RWPE1 (cell line): ENCODE measurements at places on chromosomes 3 and 15.
A peak's percentile ranks its signal among the peaks of the same experiment; 100 is the strongest.

DNA sequence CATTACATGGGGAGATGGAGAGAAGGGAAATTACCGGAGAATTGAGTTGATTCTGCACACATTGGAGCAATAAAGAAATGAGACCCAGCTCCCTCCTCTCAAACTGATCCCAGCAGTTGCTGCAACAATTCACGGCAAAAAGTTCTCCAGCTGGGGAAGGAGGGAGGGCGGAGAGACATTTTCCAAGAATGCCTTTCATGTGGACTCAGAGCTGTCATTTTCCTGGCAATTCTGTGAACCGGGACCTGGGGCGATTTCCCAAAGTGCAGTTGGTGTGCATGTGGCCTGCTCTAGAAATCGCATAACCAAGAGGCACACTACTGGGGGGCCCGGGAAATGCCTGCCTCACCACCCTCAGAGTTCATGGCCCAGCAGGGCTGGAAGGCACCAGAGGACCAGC lies 48.7 kb upstream of the IREB2 start:
- DNase-seq = no peak

DNA sequence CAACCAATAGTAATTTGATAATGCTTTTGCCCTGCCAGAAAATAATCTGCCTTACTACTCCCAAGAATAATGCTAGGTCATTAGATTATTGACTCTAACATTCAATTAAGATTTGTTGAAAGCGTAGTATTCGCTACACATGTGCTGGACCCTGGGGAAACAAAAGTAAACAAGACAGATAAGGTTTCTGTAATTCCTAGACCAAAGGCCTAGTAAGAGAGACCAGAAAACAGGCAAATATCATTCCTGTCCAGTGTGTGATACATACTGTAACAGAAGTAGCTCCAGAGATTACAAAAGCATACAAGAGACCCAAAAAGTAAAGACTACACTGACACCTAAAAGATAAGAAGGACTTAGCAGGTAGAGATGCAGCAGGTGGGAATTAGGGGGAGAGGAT lies 60.8 kb downstream of the PLOD2 start:
- DNase-seq = no peak

- DNase-seq = no peak
Measured at GRCh38 chr3:142046320-142047020, 102.9 kb downstream of the TFDP2 start.

GRCh38 chr3:115161866-115162265 lies 14.8 kb upstream of the ZBTB20 start:
- DNase-seq = no peak

DNA sequence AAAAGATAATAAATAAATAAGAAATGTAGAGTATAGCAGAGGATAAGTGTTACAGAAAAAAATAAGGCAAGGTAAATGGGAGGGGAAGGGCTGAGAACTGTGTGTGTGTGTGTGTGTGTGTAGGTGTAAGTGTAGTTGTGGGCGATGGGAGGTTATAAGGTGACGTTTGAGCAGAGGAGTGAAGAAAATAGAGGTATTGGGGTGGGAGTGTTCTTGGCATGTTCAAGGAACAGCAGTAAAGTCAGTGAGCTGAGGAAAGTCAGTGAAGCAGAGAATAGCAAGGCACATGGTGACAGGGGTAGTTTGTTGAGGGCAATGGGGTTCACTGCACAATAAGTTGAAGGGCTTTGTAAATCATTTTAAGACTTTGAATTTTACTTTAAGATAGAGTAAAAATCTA lies 30.9 kb upstream of the ZNF148 start:
- no peak for DNase-seq

DNA sequence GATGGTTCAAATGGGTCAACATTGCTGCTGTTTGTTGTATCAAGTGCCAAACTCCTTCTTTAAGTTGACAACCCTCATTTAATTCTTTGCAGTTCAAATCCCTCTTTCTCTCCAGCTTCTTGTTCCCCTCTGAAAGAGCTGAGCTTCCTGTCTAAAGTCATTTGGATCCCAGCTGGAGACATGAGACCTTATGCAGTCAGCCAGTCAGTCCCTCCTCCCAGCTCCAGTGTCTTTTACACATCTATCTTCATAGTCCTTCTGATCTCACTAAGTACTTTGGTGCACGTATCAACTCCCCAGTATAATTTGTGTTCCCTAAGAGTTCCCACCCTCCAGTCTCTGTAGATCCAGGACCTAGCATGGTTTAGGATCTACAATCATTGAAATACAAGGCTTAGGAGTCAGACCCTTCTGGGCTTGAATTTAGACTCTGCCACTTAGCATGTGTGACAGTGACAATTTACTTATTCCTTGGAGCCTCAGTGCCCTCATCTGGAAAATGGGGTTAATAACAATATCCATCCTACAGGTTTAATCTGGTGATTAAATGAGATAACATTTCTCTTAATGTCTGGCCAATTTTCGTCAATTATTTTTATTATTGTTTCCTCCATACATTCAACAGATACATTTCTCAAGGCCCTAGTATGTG lies 102.8 kb upstream of the SEMA6D start:
- DNase-seq = no peak

DNA sequence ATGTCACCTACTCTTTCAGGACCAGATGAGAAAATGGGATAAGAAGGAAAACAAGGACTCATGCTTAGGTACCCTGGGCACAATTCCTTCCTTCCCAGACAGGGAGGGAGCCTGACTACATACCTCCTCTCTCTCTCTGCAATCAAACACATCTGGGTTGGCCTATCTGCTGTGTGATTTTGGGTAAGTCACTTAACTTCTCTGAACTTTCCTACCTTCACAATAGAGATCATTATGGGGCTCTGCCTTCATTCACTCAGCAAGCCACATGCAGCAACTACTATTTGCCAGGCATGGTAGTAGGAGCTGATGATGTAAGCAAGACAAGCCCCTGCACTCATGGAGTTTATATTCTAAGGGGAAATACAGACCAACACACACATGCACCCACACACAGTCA lies 251.2 kb downstream of the SHQ1 start:
- DNase-seq = no peak

GRCh38 chr15:82040862-82041261 lies 5.0 kb downstream of the MEX3B start:
- DNase-seq = no peak

- no peak for DNase-seq
Measured at GRCh38 chr3:70067860-70068521, 68.5 kb downstream of the SAMMSON start.

- no peak for DNase-seq
Measured at GRCh38 chr3:13415997-13416793, 3.9 kb downstream of the NUP210 start.

- no peak for DNase-seq
Measured at GRCh38 chr15:70767667-70768066, 4.3 kb upstream of the UACA start.

GRCh38 chr3:139468399-139468798 lies 7.9 kb downstream of the RBP2 start:
- DNase-seq = no peak

- no peak for DNase-seq
Measured at GRCh38 chr3:154536751-154537150, 106.8 kb upstream of the GPR149 start.

DNA sequence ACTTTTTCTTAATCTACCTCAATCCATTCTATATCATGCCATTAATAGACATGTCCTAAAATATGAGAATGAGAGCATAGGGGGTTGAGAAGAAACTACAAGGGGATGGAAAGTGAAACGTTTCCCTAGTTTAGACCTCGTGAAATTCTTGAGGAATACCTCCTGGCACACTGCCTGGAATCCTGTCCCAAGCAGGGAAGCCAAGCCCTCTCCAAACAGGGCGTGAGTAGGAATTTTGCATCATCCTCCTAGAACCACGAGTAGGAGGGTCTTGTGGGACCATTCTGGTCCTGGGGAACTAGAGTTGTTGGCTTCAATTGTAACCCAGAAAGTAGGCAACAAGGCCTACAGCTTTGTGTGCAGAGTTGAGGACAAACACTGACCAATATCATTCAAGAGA lies 19.6 kb upstream of the C3orf80 start:
- DNase-seq = no peak

- peak; percentile 94 for DNase-seq
Measured at GRCh38 chr3:58049143-58049785, 41.0 kb downstream of the FLNB start.

- no peak for DNase-seq
Measured at GRCh38 chr3:72593881-72594397, 254.3 kb downstream of the SHQ1 start.

DNA sequence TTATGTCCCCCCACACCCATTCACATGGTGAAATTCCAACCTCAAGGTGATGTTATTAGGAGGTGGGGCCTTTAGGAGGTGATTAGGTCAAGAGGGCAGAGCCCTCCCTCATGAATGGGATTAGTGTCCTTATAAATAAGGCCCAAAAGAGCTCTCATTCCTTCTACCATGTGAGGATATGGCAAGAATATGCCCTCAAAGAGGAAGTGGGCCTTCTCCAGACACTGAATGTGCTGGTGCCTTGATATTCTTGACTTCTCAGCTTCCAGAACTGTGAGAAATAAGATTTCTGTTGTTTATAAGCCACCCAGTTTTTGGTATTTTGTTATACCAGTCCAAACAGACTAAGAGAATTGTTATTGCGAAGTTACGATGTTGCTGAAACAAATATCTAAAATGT lies 94.4 kb downstream of the ANKRD28 start:
- no peak for DNase-seq

- no peak for DNase-seq
Measured at GRCh38 chr3:172659246-172660002, 51.4 kb downstream of the NCEH1 start.

- DNase-seq = no peak
Measured at GRCh38 chr15:72141171-72142084, 23.2 kb downstream of the SENP8 start.

DNA sequence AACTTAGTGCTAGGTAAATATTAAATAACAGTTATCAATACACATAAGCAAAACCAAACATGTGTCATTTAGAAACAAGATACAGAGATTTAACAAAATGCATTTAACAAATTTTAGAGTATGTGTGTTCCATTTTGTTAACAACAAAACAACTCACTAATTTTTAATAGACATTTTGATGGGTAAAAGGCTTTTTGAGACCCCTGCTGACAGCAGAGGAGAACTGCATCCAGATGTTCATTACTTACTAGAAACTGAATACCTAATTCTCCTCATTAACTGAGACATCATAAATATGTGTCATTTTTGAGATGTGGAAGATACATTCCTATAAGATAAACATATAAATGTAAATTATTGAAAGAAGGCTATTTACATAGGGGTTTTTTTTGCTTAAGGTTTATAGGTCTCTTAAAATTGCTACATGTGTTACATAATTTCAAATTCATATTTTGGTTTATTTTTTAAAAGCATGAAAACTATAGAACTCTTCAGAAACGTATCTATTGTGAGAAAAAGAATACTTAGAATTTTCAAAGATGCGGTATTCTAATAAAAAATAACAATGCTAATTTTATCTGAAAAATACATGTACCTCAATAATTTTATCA lies 1009.8 kb downstream of the TUSC7 start:
- DNase-seq = peak; percentile 34

DNA sequence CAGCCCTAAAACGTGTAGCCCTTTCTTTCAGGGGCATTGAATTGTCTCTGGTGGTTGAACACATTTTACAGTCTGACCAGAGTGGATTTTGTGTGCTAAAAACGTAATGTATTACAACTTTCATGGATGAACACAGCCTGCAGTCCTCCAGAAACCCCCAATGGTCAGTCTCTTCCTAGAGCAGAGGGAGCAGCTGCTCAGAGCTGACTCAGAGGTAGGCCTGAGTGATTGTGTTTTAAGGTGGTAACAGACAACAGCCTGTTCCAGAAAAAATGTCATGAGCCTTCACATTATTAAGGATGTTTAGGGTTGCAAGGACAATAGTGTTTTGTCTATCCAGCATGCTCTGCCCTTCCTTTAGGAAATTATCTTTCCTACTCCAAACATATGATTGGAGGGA lies 34.5 kb upstream of the CTNNB1 start:
- DNase-seq = no peak

DNA sequence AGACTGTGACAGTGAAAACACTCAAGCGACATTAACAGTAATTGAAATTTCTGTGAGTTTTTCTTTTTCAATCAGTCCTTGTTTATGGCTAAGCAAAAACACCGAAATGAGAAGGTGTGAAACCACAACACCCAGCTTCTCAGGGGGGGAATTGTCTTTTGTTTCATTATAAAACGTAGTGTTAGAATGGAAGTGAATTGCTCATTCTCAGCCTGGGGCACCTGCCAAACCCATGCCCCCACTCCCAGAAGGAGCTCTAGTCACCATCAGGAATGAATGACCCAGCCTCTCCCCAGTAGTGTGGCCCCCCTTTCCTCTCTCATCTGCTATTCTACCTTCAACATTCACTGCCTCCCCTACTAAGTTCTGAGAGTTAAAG lies 185.8 kb upstream of the CFAP20DC start:
- DNase-seq = no peak

DNA sequence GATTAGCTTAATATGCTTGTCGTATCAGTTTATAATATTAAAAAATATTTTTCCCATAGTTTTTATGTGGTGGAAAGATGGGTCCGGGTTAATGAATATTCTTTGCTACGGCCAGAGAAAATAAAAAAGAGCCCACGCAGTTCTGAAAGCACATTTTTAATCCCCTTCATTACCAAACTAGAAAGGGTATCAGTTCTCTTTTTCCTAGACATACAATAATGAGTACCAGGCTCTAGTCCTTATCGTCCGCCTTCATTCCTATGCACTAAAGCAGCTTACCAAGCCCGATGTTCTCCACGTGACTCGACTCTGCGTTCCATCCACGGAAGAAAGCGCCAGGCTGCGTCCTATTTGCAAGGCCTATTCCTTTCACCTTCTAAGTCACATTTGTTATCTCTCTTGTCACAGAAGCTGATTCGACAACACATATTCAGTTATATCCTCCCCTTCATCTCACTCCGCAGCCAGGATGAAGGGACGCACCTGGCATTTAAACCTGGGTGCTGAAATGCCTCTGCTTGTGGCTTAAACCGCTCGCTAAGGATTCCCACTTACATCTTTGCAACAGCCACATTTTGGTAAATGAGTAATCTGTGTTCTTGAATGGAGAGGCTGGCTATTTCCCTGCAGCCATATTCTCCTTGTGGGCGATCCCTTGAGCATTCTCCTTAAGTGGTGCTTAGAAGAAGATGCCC lies 257.0 kb downstream of the CD47 start:
- no peak for DNase-seq

DNA sequence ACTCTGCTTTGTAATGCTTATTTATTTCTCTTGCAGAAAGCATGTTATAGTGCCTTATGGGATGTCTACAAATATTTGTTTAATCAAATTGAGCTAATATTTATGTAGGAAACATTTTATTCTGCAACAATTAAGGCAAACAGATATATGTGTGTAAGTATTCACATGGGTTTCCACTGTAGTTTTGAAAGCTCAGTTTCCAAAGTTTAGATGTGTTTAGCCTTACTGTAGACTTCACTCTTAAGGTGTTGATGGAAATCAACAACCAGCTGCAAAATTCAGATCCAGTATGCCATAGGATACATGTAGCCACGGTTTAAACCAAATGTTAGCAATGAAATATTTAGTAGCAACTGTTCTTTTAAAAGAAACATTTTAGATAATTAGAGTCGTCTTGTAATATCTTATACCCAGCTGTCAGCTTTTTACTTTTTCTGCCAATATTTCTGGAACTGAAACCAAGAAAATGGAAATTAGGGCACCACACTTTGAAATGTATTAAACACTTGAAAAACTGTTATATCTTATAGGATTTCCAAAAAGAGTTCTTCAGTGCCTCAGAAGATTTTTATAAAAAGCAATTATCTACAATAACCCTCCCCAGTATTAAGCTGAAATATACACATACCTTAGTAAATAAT lies 18.5 kb downstream of the PIK3CA start:
- no peak for DNase-seq
